HFFc6 (cell line): ENCODE measurements at places on chromosomes 13 and 19.

GRCh38 chr19:51698296-51698695 is 5.2 kb downstream of the SPACA6 start:
- peak; percentile 29 for DNase-seq

- DNase-seq = no peak
These were observed 97.4 kb downstream of the ATP8A2 start for GRCh38 chr13:25469169-25469525.

GRCh38 chr19:56153507-56153906 is 12.4 kb downstream of the ZNF444 start:
- no peak for DNase-seq

DNA sequence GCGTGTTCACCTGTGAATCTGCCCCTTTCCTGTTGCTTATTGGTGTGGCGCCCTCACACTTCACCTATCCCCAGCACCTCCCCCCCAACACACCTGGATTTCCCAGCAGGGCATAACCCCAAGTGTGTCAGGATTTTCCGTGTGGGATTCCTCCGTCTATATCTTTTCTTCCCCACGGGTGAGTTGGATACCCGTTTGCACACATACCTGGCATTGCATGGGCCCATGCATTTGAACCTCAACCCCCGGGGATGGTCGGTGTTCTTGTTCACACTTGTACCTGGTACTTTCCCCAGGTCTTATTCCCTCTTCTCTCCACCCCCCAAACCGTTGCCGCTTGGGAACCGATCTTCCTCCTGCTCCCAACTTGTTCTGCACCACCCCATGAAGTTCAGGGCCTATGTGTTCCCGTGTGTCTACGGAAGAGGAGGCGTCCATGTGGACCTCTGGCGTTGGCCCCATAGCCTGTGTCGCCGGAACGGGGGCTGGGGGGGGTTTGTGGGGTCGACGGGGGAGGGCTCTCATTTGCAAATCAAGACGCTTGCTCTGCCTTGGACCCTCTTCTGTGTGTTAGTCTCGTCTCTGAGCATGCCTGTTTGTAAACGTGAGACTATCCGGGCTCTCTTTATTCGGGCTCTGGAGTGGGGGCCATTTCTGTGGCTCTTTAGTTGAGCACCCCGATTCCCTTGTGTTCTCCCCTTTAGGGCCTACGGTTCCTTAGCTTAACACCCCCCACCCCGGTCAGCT is 1.7 kb downstream of the PRR12 start:
- DNase-seq = no peak

GRCh38 chr19:18647371-18647767 is 10.5 kb downstream of the KLHL26 start:
- no peak for DNase-seq

DNA sequence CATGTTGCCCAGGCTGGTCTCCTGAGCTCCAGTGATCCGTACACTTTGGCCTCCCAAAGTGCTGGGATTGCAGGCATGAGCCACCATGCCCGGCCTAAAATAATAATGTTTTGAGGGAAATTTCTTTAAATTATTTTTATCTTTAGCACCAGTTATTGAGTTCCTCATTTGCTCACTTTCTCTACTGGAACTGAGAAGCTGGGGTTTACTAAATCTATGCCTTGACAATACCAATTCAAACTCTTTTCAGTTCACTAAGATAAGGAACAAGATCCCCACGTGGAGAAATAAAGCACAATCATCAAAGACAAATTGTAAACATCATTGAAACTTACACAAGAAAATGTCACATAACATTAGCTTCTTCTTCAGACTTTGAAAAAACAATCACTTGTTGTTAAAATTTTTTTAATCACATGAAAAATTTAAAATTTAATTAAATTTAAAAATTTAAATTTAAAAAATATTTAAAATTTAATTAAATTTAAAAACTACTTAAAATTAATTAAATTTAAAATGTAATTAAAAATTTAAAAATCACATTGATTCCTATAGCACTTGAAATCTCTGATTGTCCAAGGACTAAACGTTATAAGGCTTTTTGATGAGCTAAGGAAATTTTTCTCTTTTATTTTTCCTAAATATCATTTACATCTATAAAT is 25.2 kb upstream of the XPO4 start:
- DNase-seq = no peak

- DNase-seq = no peak
These were observed 3.5 kb downstream of the FFAR2 start for GRCh38 chr19:35451338-35452096.

- no peak for DNase-seq
These were observed 7.5 kb downstream of the FRY start for GRCh38 chr13:32039056-32039455.

DNA sequence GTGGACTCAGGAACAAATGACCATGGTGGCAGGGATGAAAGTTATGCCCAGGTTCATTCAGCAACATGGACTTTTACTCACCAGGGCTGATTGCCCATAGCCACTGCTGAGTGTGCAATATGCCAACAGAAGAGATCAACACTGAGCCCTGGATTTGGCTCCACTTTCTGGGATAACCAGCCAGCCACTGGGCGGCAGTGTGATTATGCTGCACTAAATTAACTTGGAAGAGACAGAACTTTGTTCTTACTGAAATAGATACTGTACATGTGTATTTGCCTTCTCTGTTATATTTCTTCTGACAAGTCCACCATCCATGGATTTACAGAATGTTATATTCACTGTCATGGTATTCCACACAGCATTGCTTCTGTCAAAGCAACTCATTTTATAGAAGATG is 257.4 kb downstream of the TDRD3 start:
- peak; percentile 48 for DNase-seq

DNA sequence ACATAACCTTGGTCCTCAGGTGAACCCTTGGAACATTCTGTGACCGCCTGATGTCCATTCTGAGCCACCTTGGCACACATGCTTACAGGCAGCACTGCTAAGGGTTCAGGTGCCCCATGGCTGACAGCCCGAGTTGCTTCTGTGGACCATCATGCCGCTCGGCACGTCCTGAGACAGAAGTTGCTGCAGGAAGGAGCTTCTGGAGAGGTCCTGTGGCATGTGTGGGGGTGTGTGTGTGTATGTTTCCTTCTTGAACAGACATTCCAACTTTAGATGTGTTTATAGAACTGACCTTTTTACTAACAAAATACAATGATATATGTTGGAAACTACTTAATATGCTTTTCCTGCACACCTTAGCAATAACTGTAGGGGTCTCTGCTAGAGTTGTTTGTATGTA is 4.8 kb upstream of the C1QTNF9 start:
- DNase-seq = no peak

- DNase-seq = peak; percentile 84
These were observed 147.9 kb downstream of the KATNAL1 start for GRCh38 chr13:30159446-30159839.

GRCh38 chr19:33376423-33376822 is 2.9 kb downstream of the CEBPG start:
- DNase-seq = peak; percentile 76

GRCh38 chr13:65461590-65461989 is 1768.5 kb downstream of the PCDH9 start:
- DNase-seq = no peak

GRCh38 chr13:99312493-99312883 is 5.3 kb upstream of the GPR183 start:
- peak; percentile 87 for DNase-seq

DNA sequence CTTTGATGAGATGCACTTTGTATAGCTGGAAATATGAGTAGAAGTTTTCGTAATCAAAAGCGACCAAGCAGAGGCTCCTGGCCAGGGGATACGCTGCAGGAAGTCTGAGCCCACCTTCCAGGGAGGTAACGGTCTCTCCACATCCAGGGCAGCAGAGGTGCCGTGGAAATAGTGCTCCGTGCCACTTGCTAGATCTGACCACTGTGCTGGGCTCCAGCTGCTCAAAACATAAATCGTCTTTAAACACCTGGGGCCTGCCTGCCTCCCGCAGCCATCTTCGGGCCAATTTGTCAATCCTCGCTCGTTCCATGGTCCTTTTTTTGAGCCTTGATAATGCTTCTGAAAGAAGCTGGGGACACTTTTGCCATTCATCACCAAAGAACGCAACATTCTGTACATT is 445.0 kb downstream of the ZNF536 start:
- DNase-seq = no peak

DNA sequence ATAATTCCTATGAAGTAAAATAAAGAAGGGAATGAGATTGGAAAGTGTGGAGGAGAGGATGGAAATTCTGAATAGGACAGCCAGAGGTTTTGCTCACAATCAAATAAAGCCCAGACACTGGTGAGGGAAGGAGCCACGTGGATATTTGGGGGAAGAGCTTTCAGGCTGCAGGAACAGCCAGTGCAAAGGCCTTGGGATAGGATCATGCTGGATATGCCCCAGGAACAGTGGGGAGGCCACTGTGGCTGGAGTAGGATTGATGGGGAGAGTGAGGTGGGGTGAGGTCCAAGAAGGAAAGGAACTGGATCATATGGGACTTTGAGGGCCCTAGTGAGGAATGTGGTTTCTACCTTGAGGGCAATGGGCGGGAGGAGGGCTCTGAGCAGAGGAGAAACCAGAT is 4.1 kb upstream of the FXYD5 start:
- no peak for DNase-seq

DNA sequence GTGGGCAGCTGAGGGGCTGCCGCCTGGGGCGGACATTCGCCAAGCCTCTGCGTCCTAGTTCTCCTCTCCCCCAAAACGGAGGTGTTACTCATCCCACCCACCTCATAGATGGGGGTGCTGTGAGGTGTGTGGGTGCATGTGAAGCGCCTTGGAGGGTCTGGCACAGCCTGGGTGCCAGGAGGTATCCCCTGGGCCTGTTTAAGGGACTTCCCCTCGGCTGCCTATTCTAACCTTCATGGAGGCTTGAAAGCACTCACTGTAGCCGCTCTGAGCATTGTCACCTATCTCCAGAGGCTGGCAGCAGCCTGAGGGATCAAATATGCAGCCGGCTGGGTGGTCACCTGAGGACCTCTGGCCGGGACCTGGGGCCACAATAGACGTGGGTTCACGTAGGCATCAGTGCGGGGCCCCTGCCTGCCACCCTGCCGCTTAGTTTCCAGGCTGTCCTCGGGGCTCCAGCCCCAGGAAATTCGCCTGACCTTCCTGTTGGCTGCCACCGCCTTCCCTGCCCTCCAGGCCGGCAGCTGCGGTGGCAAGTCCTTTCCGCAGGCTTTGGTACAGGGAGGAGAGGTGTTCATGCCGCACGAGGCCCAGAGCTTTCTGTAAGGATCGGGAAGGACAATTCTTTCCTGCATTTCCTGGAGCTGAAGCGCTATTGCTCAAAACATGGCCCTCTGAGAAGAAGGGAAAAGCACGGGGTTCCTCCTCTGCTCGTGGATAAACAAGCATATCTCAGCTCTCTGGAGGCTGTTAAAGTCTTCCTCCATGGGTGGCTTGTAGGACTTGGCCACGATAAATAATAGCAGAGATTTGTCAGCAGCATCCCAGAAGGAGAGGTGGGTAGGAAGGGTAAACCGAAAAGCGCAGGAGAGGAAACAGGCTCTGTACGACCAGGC is 4.6 kb downstream of the COL4A2 start:
- DNase-seq = no peak

DNA sequence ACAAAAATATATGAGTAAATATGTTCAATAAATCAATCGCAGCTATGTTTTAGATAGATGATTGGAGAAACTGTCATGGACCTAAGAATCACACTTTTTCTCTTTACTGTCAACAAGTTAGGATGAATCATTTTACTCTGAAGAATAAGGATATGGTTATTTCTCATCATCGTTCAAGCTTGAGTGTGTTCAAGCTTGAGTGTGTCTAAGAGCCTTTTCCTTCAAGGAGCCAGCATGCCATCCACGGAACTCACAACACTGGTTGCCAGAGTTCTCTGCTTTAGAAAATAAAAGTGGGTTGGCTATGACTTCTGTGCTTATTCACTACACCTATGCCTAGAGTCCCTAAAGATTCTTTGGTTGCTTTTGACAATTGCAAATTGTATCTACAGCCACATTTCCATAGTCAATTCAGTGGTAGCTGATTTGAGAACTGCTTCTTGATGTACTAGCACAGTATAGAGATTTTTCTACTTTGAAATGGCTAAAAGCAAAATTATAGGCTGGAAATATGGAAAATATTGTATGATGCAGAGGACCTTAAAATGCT is 58.1 kb upstream of the SCEL start:
- DNase-seq = no peak

DNA sequence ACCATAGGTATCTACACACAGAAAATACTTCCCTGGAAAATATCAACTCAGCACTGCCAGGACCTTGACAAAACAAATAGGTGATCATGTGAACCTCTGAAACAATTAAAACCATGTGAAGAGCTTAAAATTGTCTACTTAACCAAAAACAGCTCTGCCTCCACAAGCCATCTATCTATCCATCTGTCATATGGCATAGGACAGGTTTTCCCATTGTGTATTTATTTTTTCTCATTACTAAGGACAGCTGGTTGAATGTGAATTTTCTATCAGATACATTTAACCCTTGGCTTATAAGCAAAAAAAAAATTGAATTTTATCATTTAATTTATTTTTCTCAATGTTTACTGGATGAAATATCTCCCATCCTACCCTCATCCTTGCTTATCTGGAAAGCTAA is 279.5 kb downstream of the PCDH9 start:
- no peak for DNase-seq

- DNase-seq = no peak
These were observed 959 bp downstream of the CHMP2A start for GRCh38 chr19:58553799-58554493.

- DNase-seq = no peak
These were observed 7.2 kb downstream of the CDC16 start for GRCh38 chr13:114241918-114242317.

DNA sequence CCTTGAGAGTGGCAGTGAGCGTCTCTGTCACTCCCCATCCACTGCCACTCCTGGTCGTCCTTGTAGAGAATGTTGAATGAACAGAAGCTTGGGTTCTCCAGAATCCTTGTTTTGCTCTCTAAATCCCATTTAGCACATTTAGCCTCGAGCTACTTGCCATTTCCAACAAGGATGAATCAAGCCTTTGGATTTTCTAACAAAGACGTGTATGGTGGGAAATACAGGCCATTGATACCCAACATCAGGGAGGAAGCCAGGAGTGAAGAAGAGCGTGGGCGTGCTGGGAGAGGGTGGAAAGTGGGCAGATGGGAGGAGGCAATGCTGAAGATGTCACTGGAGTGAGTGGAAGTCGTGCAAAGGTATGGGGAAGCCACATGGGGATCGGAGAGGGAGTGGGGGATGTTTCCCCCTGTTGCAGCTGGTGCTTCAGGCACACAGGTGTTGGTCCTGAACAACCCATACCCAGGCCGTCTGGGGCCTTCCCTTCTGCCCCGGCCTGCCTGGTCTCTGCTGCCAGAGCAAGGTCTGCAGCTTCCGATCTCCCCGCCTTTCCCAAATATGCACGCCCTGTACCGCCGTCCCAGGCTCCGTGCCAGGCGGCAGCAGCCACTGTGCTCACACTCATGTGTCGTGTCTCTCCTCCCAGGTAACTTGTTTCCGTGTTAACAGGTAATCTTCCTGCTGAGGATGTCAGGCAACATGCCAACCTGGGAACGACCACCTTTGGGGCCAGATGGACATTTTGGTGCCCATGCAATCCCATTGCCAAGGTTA is 48.7 kb downstream of the ZIC5 start:
- DNase-seq = no peak

DNA sequence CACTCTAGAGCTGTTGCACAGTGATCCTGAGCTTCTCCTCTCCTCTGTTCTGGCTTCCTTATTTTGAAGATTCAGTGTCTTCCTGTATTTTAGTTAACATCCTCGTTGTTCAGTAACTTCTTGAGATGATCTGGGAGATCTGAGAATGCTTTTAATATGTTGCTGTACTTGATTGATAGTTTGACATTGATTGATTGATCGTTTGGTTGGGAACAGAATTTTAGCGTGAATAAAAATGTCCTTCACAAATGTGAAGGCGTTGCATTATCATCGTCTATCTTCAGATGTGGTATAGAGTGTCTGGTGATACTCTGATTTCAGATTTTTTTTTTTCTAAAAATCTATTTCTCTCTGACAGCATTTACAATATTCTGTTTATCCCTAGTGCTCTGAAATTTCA is 80.1 kb upstream of the KLF12 start:
- no peak for DNase-seq
